ENCODE measurements at places on chromosomes 16 and 17.

GRCh38 chr16:660459-661183 lies 7.3 kb upstream of the RHOT2 start:
- DNase-seq: peak; percentile 86

DNA sequence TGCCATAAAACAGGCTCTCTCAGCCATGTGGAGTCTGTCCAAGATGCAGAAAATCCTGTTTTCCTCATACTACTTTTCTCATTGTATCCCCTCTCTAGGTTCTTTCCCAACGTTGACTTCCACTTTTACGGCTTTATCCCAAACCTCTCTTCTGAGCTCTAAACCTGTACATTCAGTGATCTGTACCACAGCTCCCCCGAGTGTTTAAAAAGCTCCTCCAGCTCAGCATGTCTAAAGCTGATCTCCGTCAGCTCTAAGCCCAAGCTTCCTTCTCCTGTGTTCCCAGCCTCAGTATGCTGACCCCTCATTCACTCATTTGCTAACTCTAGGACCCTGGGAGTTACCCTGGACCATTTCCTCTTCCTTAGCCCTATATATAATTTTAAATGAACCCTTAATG lies 144.6 kb downstream of the DNAH9 start:
- peak; percentile 12 for DNase-seq

DNA sequence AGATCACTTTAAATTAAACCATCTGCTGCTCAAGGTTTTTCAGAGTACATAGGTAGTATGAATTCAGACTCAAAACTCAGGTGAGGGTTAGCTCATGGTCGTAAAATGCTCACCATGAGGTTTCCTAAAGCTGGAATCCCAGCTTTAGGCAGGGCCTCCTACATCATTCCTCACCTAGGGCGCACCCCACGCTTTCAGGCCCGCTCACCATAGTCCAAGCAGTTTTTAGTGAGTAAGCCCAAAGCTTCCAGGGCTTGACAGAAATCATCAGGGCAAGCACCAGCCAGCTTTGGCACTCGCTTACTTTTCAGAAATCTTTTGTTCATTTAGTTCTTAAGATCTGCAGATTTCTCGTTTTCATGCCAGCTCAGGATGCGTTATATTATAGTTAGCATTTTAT lies 89.8 kb downstream of the HIC1 start:
- no peak for DNase-seq

- DNase-seq: no peak
Measured at GRCh38 chr17:50117202-50118051, 12.5 kb downstream of the SAMD14 start.

- peak; percentile 95 for DNase-seq
Measured at GRCh38 chr16:19291475-19291874, 5.9 kb downstream of the CLEC19A start.

- peak; percentile 23 for DNase-seq
Measured at GRCh38 chr16:492211-492875, 35.2 kb upstream of the CAPN15 start.

DNA sequence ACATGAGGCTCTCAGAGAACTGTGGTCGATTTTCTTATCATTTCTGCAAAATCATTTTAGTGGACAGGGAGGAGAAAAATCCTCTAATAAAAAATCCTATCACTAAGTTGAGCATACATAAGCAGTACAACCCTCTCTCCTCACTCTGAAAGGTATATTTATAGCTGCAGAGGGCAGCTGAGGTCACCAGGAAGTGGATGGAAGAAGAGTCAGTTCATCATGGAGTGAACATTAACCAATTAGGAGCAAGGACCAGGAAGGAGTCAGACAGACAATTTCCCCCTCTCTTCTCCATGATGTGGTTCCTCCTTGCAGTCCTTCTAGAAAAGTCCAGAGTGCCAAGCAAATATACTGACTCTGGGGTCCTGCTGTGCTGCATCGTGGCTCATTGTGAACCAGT lies 253.7 kb downstream of the TOX3 start:
- no peak for DNase-seq

GRCh38 chr16:30184891-30185682 lies 1.7 kb downstream of the CORO1A start:
- no peak for DNase-seq

DNA sequence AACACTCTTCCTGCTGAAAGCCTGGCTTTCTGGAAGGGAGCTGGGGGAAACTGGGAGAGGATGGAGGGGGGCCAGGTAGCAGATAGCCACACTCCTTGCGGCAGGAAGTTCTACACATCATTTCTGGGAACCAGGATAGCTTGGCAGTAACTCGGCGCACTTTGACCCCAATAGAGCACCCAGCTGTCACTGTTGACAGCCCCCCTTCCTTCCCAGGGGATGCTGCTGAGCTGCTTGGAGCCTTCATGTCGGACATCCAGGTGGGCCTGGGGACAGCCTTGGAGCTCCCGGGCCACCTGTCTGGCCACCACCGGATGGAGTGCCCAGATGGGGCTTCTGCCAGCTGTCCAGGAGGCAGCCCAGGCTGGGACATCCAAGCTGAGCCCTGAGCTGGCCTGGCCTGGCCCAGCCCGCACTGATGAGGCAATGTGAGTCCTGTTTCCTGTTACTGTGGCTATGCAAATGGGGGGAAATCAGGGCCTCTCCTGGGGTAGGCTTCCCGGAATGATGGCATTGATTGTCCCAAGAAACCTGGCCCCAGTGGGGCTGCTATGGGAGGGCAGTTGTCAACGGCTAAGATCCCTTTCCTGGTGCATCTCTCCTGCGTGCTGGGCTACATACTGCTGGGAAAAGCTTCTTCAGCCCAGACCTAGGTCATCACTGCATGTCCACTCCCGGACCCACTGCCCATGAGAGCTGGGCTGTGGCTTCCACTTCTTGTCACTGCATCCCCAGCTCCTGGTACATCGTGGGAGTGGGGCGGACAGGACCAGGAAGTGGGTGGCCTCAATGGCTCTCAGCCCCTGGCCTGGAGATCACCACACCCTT lies 50.0 kb downstream of the SOCS1 start:
- DNase-seq: no peak

GRCh38 chr17:16294560-16294959 lies 58.7 kb downstream of the CENPV start:
- no peak for DNase-seq

DNA sequence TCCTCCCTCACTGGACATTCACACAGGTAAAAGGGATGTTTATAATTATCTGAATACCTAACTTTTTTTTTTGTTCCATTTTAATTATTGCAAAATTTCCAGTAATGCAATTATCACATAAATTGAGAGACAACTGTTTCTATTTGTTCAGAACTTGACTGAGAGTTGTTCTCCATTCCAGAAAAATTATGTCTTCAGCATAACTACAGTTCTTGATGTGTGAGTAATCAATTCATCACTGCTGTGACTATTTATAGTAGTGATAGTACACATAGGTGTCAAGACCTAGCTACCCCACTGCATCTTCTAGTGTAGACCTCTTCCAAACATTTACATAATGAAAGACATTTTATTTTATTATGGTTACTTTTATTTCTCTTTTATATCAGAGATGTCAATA lies 5.8 kb upstream of the TNRC6A start:
- no peak for DNase-seq

DNA sequence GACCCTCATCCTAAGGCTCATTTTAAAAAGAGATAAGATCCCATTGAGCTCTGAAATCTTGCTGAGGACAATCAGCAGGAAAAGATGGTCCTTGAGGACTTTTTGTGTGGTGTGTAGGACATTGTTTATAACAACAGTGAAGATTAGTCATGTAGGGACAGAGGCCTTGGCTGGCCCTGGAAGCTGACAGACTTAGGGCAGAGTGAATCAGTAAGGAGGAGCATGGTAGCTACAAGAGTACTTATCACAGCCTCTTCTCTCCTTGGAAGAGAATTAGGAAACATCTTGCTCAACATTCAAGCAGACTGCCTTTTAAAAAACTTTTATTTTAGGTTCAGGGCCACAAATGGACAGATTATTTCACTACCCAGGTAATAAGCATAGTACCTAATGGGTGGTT lies 665.9 kb upstream of the SALL1 start:
- no peak for DNase-seq

GRCh38 chr16:69566240-69566980 lies 644 bp downstream of the NFAT5 start:
- DNase-seq: peak; percentile 56

DNA sequence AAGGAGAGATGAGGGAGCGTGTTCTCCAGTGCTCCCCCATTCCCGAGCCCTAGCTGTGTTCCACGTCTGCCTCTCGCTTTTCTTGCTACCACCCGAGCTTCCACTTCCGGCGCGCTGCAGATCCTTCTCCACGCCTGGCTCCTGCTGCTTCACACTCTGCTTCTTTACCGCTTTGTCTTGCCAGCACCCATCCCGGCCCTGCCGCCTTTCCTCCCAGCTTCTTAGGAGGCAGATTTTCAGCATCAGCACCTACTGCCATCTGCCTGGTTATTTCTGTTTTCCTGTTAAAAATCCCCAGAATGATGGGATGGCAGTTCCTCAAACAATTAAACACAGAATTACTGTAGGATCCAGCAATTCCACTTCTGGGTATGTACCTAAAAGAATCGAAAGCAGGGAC lies 64.7 kb downstream of the ELAC2 start:
- DNase-seq: no peak

GRCh38 chr16:71610447-71610846 lies 15.5 kb upstream of the MARVELD3 start:
- DNase-seq: no peak

DNA sequence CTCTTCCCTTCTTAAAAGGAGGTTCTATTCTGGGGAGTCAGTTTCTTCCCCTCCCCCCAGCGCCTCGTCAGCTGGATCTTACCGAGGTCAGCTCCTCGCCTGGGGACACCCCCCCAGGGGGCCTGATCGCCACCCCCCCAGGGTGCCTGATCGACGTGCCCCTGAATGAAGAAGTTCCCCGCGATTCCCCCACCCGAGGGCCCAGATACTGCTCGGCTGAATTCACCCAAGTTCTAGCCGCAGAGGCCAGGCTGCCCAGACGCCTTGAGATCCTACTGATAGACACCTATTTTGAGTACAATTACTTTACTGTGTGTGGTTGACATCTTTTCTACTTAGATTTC lies 1.4 kb downstream of the RAB11FIP3 start:
- DNase-seq: no peak

DNA sequence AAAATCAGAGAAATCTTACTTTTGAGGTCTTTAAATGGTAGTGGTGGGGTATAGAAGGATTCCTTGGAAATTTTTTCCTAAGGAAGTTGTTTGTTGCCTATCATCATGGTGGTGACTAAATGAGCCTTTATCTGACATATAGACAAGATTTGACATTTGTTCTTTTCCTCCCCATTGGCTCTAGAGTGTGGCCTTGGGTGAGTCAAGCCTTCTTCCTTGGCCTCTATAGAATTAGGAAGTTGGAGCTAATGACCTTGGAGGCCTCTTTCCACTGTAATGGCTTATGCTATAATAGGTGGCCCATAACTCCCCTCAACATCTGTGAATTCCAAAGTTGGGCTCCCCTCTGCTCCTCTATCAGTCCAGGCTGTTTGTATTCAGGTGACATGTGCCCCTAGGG lies 79.1 kb upstream of the HNF1B start:
- DNase-seq: no peak
